Activated B cell treated with CpG ODN at 0.5 μM for 24 hours (primary cell): ENCODE measurements at places on chromosomes 12 and 14. TPM values are rescaled to one million over a fixed set of nuclear protein-coding genes. Genes with fewer than 3 reads are reported as not detected.

GRCh38 chr12:72602581-72602980 is 330.4 kb downstream of the TRHDE start:
- DNase-seq = no peak

- no peak for DNase-seq
These were observed 89.4 kb downstream of the NT5DC3 start for GRCh38 chr12:103751600-103751999.

- no peak for DNase-seq
These were observed 359.5 kb downstream of the CACNA1C start for GRCh38 chr12:2412305-2412643.

DNA sequence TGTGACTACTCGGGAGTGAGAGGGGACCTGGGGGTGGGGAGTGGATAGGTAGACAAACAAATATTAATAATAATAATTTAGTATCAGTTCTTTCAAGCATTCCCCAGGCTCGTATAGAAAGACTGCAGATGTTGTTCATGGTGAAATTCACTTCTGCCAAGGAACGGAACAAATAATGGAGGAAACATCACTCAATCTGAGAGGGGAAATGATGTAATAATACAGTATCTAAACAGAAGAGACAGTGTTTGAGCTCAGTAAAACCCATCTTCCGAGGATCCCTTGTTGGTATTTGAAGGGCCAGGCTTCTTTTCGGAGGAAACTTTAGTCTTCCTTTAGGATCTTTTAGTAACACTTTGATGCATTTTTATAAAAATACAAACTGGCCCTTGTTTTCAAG is 114.2 kb downstream of the KCNK10 start:
- no peak for DNase-seq

- DNase-seq = no peak
These were observed 123.9 kb downstream of the DIO2 start for GRCh38 chr14:80087411-80087810.

DNA sequence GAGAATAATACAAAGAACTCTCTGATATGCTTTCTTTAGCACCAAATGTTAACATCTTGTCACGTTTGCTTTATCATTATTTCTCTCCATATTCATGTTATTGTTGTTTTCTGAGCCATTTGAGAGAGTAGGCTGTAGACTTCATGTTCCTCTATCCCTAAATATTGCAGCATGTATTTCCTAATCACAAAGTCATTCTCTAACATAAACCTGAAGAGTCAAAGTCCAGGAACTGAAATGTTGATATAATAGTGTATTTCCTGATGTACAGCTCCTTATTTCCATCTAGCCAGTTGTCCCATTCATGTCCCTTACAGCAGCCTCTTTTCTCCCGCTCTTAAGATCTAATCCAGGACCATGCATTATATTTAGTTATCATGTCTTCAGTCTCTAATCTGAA is 72.8 kb downstream of the SPATS2 start:
- DNase-seq = no peak

DNA sequence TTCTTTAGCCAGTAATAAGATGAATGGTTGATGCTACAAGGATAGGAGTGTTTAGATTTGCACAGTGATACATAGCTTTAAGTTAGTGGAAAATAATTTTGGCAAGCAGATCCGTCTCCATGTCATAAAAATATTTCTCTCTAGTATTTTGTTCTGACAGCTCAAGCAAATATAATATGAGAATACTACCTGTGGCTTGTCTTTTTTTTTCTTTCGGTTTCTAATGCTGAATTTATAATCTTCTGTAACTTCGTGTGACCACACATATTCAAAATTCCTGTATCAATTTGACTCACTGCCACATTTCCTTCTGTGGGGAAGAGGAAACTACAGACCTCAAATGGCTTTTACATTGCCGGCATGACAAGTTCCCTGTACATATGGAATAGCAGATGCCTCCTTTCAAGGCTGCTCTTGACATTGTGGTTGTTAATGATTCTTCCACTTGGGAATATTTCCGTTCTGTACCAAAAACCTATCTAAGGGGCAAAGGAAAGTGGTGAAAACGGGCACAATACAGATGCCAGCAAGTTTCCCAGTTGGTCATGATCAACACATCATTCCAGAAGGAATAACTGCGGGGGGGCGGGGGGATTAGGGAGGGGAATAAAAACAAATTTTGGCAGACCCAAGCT is 103.6 kb upstream of the CCDC91 start:
- no peak for DNase-seq

DNA sequence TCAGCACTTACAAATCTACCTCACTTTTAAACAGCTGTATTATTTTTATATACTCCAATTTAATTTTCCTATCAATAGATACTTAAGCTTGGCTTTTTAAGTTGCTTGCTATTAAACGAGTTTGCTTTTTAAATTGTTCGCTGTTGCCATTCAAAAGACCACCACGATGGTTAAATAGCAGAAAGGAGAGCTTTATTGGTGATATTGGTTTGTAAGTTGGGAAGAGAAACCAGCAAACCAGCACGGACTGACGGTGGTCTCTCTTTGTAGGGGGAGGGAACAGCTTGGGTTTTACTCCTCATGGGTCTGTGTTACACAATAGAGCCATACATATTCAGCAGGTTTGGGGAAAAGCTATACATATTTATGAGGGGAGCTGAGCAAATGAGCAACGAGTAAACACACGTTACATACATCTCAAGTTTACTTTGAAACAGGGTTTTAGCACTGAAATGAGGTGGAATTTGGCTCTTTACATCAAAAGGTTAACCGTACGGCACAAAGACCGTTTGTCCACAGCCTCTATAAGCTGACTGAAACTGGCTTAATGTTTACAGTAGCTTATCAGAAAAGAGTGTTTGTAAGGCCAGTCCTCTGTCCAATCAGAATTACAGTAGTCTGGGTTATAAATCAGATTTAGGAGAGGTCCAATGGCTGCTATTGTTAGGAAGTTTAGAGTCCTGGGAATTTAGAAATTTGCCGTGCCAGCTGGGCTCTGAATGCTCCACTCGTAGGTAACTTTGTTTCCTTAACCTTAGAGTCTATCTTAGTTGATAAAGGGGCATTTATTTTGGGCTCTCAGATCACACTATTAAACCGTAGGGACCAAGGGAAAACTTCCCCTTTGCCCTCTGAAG is 69.7 kb upstream of the DHRS4 start:
- DNase-seq = no peak

DNA sequence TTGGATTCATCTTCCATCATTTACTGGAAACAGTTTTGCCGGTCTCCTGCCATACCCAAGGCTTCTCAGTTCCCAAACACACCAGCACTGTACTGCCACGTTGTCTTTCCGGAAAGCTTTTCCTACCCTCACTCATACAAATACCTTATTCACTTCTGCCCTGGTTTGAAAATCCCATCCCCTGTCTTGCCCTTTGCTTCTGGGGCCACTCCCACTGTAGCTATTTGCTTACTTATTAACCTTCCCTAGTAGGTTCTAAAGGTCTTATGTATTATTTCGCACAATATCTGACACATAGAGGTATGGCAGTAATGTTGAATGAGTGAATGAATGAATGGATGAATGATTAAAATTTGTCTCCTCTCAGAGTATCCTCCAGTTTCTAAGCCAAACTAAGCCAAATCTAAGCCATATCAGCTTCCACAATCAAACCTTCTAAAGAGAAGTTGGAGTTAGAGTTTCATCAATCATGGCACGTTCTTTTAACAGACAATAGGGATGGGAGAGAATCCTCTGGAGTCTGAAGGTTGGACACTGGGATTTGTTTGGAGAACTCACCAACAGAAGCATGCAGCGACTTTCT is 18.6 kb downstream of the TSPAN8 start:
- DNase-seq = no peak

DNA sequence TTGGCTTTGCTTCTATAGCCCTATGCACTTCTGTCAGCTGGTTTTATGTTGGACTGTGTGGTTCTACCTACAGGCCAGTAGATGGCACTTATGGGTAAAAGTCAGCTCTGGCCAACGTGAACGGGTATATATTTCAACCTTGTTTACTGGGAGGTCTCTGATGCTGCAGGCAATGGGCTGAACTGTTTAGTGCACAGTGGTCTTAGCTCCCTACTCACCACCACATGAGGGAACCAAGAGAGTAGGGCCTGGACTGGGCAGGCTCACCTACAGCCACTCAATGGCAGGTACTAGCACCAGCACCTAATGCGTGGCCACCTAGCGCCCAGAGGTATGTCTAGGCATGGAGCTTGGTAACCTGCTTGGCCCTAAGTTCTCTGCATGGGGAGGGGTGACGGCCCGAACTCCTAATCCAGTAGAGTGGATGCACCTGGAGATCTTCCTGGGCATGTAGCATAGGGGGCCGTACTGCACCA is 481.8 kb downstream of the TMEM117 start:
- no peak for DNase-seq

DNA sequence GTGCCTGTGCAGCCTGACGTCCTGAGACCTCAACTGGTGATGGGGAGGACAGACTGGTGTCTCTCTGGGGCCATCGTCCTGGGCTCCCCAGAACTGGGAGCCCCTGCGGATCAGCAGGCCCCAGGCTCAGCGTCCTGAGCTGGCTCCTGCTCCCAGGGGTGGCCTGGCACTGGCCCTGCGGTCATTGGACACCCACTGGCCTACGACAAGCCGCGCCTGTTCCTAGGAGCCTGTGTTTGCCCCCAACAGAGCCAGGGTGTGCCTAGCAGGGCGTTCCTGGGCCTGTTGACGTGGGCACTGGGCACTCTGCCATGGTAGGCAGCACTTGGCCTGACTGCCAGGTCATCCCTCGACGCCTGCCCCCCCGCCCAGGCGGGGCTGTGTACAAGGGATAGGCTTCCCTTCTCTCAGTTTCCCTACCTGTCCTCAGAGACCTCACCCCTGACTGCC is 8.4 kb downstream of the ADSS1 start:
- no peak for DNase-seq

GRCh38 chr14:79496701-79497100 is 714.6 kb downstream of the DIO2 start:
- DNase-seq = no peak

GRCh38 chr12:37543131-37543965 is 773.2 kb upstream of the ALG10B start:
- no peak for DNase-seq

DNA sequence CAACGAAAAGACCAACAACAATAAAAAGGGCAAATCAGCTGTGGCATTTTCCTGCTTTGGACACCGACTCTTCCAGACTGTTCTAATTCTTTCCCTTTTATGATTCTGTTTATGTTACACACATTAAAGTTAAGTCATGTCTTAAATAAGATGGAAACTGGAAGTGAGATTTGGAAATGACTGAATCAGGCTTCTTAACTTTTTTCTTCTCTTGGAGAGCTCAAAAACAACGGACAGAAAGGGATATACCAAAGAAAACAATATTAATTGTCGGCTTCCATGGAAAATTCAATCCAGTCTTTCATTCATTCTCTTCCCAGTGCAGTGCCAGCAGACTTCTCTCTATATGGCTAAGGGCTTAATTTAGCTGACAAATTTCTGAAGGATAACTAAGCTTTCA is 214.9 kb upstream of the DDHD1 start:
- DNase-seq = no peak

DNA sequence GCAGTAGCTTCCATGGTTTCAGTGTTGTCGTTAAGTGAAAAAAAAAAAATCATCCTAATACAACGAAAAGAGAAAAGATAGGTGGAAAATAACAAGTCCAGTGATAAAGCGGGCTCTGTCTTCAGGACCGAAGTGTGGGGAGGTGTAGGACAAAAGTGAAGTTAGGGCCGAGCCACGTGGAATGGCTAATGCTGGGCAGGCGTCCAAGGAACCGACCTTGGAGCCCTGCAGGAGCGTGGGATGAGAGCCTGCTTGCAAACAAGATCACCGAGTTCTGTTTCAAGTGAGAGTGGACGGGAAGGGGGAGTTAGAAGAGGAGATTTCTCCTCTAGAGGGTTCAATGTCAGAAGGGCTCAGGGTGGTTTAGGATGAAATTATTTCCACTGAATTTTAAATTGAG is 22.2 kb downstream of the A2ML1 start:
- DNase-seq = no peak

- DNase-seq = no peak
These were observed 40.4 kb downstream of the PSEN1 start for GRCh38 chr14:73176685-73177084.

Gene UBE2N
- 152 and 163 TPM in 2 replicates for total RNA-seq

Gene SCN8A
- total RNA-seq = 0.86 and 2.1 TPM in 2 replicates

Gene MYO1H
- total RNA-seq = not detected in 2 replicates

Gene RTRAF
- 160 and 163 TPM in 2 replicates for total RNA-seq

Gene DHRS4
- 15.8 and 16.1 TPM in 2 replicates for total RNA-seq

Gene NKX2-1
- not detected in 2 replicates for total RNA-seq

Gene LRP1-AS
- not detected in 2 replicates for total RNA-seq

Gene RPS6KA5
- 13.3 and 16.3 TPM in 2 replicates for total RNA-seq

Gene DLGAP5
- total RNA-seq = 0.66 and 0.73 TPM in 2 replicates

Gene RIMBP2
- total RNA-seq = not detected in 2 replicates

Gene PSEN1
- total RNA-seq = 38.6 and 42.9 TPM in 2 replicates

Gene SLC17A8
- total RNA-seq = not detected in 2 replicates
